ENCODE measurements at places on chromosomes 4 and X.

GRCh38 chrX:7647831-7648230 is 195.1 kb upstream of the VCX start:
- DNase-seq = no peak

- no peak for DNase-seq
Measured at GRCh38 chr4:179768996-179769395, 2326.8 kb upstream of the AGA start.

GRCh38 chr4:71377561-71377960 is 38.7 kb downstream of the SLC4A4 start:
- no peak for DNase-seq

GRCh38 chr4:10153161-10153560 is 36.6 kb upstream of the WDR1 start:
- DNase-seq = peak; percentile 34

DNA sequence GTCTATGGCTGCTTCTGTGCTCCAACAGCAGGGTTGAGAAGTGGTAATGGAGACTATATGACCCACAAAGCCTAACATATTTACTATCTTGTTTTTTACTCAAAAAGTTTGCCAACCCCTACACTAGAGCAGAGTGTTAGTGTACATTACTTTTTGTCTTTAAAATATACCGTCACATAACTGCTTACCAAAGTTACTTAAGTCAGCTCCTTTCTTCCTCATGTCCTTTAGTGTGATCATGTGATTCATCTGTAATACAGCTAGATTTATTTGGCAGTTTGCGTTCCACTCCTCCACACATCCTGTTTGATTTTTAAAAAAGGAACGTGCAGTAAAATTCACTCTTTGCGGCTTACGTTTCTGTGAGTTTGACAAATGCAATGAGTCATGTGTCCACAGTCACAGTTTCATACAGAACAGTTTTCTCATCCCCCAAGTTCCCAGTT is 162.4 kb upstream of the GPRIN3 start:
- peak; percentile 46 for DNase-seq

GRCh38 chr4:5385741-5386311 is 322.5 kb downstream of the EVC2 start:
- DNase-seq = no peak

DNA sequence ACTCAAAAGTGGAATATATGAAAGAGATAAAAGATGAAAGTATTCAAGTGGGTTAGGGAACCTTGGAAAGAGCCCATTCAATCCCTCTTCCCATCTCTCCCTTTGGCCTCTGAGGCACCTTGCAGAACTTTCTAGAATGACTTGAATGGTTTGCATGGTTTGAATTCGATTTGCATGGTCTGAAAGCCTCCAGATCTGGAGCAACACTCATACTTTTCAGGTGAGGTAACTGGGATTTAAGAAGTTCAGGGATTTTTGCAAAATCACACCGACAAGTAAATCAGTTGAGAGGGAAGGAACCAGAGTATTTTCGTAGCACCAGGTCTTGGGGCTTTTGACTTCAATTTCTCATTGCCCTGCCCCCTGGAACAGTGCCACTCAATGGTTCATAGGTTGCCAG is 476.0 kb upstream of the FTHL17 start:
- no peak for DNase-seq

DNA sequence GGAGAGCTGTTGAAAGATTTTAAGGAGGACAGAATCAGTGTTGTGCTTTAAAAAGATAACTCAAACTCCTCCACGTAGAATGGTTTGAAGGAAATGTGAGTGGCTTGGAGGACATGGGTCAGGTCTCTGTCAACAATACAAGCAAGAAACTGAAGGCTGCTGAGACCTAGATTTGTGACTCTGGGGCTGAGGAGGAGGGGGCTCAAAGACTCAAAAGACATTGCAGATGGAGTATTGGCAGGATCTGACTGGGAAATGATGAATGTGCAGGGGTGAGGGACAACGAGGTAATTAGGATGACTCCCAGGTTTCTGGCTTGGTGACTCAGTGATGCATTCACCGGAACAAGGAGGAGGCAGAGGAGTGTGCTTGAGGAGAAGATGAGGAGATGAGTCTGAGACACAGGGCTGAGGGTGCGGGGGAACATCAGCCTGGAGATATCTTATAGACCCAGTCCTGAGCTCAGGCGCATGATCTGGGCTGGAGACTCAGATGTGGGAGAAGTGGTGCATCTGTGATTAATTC is 3.3 kb upstream of the RPS4X start:
- DNase-seq = no peak
